ENCODE measurements at places on chromosomes 12 and 14.
A peak's percentile ranks its signal among the peaks of the same experiment; 100 is the strongest.

DNA sequence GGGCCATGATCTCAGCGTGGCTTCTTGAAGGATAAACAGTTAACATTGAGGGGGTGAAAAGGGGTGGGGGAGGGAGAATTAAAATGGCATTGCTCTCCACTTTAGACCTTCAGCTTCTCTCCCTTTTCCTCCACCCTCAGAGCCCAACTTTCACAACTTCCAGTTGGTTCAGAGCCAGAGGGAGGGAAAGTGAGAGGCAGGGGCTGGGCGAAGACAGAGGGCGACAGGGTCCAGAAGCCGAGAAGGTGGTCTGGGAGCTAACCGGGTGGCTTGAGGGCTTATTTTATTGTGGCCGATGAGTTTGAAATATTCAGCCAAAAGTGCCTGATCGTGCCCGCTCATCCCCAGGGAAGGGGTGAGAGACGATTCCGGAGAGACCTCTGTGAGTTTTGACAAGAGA, 4.1 kb downstream of the BMP4 start:
- peak overlapping the region; percentile 68 for H3K4me3 ChIP-seq
- no peak for DNase-seq
- H3K36me3 ChIP-seq, result peaks cover 9% of the 10 kb centered on the region
- H3K27ac ChIP-seq, result peak overlapping the region; percentile 57
- no peaks in the 10 kb centered on the region for H3K27me3 ChIP-seq

- H3K27ac ChIP-seq, result no peak overlapping the region
- no peaks in the 10 kb centered on the region for H3K27me3 ChIP-seq
- H3K4me3 ChIP-seq, result no peak overlapping the region
- H3K4me1 ChIP-seq, result no peaks in the 10 kb centered on the region
Measured at GRCh38 chr12:30764251-30764650, 9.5 kb upstream of the CAPRIN2 start.

- no peak overlapping the region for H3K4me3 ChIP-seq
- H3K27ac ChIP-seq, result no peak overlapping the region
- no peaks in the 10 kb centered on the region for H3K4me1 ChIP-seq
- no peak for DNase-seq
Measured at GRCh38 chr12:118350908-118351559, 21.7 kb downstream of the TAOK3 start.

DNA sequence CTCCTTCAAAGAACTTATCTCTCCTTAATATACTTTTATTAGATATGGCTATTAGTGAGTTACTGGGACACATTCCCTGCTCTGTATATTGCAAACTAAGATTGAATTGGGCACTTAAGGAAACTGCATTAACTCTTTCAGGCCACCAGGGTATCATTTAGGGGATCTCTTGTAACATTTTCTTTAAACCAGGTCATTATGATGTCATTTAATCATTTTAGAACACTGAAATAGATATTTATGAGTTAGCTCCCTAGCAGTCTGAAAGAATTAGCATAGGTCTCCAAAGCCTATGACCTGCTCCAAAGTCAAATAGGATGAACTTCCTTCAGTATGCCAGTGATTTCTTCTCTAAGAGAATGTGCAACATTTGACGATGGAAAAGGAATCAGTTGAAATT, 506.9 kb downstream of the FOXG1 start:
- H3K27ac ChIP-seq, result no peak overlapping the region
- no peak for DNase-seq
- no peak overlapping the region for H3K4me3 ChIP-seq

- H3K27me3 ChIP-seq, result peaks cover 34% of the 10 kb centered on the region
- H3K4me3 ChIP-seq, result no peak overlapping the region
- H3K27ac ChIP-seq, result no peak overlapping the region
- no peak for DNase-seq
- no peaks in the 10 kb centered on the region for H3K36me3 ChIP-seq
Measured at GRCh38 chr12:53094394-53094787, 3.1 kb upstream of the IGFBP6 start.

DNA sequence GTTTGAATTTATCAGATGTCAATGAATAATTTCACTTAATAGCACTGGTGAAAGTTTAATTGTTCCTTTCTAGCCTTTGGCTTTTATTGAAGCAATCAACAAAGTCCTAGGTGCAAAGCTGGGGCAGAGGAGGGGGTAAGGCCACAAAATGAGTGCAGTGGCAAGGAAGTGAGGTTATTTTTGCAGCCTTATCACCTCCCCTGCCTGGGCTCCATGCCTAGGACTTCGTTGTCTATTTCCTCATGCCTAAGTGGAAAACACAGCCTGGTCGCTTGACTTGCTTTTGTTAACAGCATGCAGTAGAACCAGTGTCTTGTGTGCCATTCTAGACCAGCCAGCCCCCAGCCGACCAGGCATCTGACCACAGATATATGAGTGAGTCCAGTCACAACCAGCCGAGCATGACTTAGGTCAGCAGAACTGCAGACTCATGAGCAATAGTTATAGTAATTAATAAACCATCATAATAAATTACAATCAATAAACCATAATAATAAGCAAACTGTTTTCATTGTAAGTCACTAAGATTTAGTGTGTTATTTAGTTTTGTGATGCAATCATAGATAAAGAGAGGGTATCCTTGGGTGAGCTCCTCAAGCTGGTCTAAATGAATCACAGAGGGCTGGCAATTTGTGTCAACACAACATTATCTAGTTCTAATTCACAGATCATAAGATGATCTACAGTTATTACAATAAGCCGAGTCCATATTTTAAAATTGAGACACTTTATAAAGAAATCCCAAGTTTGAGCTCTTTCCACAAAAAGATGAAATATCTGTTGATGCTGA, 156.8 kb downstream of the GLT1D1 start:
- H3K27me3 ChIP-seq, result no peaks in the 10 kb centered on the region
- no peak for DNase-seq
- H3K36me3 ChIP-seq, result no peaks in the 10 kb centered on the region

- no peak for DNase-seq
- no peaks in the 10 kb centered on the region for H3K4me1 ChIP-seq
- no peak overlapping the region for H3K4me3 ChIP-seq
- H3K36me3 ChIP-seq, result no peaks in the 10 kb centered on the region
- H3K27ac ChIP-seq, result no peak overlapping the region
Measured at GRCh38 chr14:79009286-79009685, 839.1 kb downstream of the NRXN3 start.

DNA sequence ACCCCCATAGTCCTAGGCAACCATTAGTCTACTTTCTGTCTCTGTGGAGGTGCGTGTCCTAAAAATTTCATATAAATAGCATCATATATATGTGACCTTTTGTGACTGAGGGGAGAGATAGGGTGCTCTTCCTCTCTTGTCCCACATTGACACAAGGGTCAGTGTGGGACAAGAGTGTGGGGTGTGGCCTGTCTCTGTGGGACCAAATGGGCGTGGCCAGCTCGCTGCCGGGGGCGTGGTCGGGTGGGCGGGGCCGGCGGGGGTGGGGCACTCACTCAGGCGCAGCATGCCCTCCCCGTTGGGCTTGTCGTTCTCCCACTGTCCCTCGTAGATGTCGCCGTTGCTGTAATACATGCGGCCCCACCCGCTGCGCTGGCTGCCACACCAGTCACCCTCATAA, 15.5 kb downstream of the MORN3 start:
- H3K4me1 ChIP-seq, result peaks cover 5% of the 10 kb centered on the region
- DNase-seq, result no peak
- no peak overlapping the region for H3K4me3 ChIP-seq
- peaks cover 2% of the 10 kb centered on the region for H3K36me3 ChIP-seq
- H3K27ac ChIP-seq, result no peak overlapping the region

DNA sequence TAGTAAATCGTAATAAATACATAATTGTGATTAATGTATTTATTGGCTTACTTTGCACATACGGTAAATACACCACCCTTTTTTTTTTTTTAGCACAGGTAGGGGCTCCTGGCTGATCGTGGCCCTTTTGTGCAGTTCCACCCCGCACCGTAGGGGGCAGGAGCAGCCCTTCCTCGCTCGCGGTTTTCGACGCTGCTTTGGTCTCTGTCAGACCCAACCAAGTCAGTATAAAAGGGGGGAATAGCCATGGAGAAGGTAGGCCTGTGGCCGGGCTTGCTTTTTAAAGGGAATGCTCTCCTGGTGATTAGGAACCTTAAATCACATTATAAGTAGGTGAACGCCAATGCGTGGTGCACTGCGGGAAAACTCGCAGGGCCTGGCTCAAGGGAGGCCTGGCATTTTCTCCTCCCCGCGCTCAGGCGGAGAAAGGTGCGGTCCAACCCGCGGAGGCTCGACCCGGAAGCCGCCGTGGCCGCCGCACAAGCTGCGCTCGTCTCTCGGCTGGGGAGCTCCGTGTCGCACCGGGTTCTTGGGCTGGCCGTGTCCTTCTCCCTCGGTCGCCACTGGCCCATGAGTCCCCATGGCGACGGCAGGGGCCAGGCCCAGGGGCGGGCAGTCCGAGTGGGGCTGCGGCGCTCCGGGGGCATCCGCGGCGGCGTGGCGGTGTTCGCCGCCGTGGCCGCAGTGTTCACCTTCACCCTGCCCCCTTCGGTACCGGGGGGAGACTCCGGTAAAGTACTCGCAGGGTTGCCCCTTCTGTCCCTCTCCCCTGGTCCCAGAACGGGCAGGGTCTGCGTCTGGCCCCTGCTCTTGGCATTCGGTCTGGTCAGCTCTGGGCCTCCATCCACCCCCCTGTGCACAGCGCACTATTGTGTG, at the start of gene TMEM260:
Gene TMEM260, plus strand, starts transcription at position 454 of the 876 bp plus-strand sequence. Its CDS starts 117 bp downstream, at position 571.
- H3K36me3 ChIP-seq, result no peaks in the 10 kb centered on the region
- peaks cover 3% of the 10 kb centered on the region for H3K4me1 ChIP-seq
- peak within 1 kb of the TSS; percentile 99 for H3K4me3 ChIP-seq
- no peaks in the 10 kb centered on the region for H3K27me3 ChIP-seq

GRCh38 chr12:31479516-31480210, 111.3 kb downstream of the DENND5B start:
- H3K4me1 ChIP-seq, result no peaks in the 10 kb centered on the region
- no peak for DNase-seq
- no peak overlapping the region for H3K4me3 ChIP-seq
- H3K27me3 ChIP-seq, result no peaks in the 10 kb centered on the region

DNA sequence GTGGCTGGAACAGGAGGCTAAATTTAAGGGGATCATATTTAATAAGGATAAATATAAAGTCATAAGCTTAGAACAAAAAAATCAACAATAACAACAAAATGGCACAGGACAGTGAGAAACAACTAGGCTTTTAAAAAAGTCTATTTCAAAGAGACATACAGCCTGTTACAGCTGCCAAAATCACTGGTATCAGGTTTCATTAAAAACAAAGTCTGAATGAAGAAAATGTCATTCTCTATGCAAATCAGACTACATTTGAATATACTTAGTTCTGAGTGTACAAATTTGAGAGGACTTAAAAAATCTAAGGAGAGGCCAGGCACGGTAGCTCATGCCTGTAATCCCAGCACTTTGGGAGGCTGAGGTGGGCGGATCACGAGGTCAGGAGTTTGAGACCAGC, 44.0 kb downstream of the TFCP2 start:
- H3K27ac ChIP-seq, result no peak overlapping the region
- peaks cover 12% of the 10 kb centered on the region for H3K36me3 ChIP-seq
- H3K27me3 ChIP-seq, result no peaks in the 10 kb centered on the region
- no peaks in the 10 kb centered on the region for H3K4me1 ChIP-seq
- H3K4me3 ChIP-seq, result no peak overlapping the region

- no peaks in the 10 kb centered on the region for H3K4me1 ChIP-seq
- H3K27me3 ChIP-seq, result no peaks in the 10 kb centered on the region
- H3K36me3 ChIP-seq, result peaks cover 89% of the 10 kb centered on the region
- no peak for DNase-seq
- H3K27ac ChIP-seq, result no peak overlapping the region
- no peak overlapping the region for H3K4me3 ChIP-seq
Measured at GRCh38 chr12:47789141-47789540, 16.1 kb downstream of the SLC48A1 start.

- H3K4me3 ChIP-seq, result no peak overlapping the region
- no peak overlapping the region for H3K27ac ChIP-seq
- H3K27me3 ChIP-seq, result no peaks in the 10 kb centered on the region
- H3K36me3 ChIP-seq, result no peaks in the 10 kb centered on the region
- no peak for DNase-seq
- H3K4me1 ChIP-seq, result no peaks in the 10 kb centered on the region
Measured at GRCh38 chr14:85159726-85160125, 370.2 kb upstream of the FLRT2 start.

DNA sequence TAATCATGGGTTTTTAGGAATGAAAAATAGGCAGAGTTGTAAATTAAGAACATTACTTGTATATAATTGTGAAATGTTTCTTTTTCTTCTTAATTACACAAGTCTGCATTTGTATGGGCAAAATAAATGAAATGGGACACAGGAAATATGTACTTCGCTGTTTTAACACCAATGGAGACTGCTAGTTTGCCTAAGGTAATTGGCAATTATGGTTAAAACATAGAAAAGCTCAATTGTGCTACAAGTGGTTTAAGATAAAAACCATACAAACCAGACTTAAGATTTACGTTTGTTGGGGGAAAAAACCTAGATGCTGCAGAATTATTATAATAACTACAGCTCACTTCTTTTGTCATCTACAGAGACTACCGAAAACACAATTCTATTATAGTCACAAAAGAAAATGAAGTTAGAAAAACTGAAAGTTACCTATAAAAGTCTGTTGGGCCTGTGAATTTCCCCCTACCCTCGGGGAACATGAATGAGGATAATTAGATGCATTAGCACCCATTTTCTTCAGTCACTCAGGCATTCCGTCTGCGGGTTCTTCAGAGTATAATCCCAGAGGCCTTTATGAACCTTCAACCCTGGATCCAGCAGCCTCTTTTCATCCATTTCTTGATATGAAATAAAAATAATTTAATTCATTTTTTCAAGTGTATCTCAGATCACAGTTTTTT, 37.2 kb downstream of the BTBD7 start:
- no peak for DNase-seq
- no peak overlapping the region for H3K4me3 ChIP-seq
- H3K27ac ChIP-seq, result no peak overlapping the region

DNA sequence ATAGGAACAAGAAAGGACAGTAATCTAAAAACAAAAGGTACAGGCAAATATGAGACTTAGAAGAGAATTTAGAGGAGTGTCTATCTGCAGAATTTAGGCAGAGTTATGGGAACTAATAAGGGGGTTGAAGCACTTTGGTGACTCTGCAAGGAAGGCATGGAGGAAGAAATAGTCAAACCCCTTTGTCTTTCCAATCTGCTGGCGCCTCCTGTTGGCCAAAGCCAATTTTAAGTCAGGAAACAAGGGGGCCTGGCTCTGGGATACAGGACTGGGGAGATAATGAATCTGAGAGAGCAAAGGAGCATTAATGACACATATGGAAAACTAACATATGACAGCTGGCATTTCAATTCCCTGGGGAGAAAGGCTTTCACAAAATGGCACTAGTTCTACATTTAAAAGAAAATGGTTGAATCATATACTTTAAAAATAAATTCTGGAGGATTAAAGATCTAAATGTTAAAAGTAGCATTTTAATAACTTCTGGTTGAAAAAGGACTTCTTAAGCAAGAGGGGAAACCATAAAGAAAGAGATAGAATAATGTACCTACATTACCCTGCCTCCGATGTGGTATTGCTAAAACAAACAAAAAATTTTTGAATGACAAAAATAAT, 48.5 kb upstream of the CSRP2 start:
- no peak overlapping the region for H3K27ac ChIP-seq
- H3K4me1 ChIP-seq, result no peaks in the 10 kb centered on the region
- no peaks in the 10 kb centered on the region for H3K36me3 ChIP-seq
- H3K27me3 ChIP-seq, result no peaks in the 10 kb centered on the region
- no peak overlapping the region for H3K4me3 ChIP-seq

GRCh38 chr14:102866982-102867761, 55.3 kb upstream of the AMN start:
- H3K27ac ChIP-seq, result no peak overlapping the region
- H3K36me3 ChIP-seq, result peaks cover 12% of the 10 kb centered on the region
- no peaks in the 10 kb centered on the region for H3K27me3 ChIP-seq
- DNase-seq, result no peak
- H3K4me1 ChIP-seq, result peaks cover 3% of the 10 kb centered on the region

GRCh38 chr14:83320837-83321236, 1787.2 kb upstream of the SEL1L start:
- H3K4me1 ChIP-seq, result no peaks in the 10 kb centered on the region
- no peaks in the 10 kb centered on the region for H3K27me3 ChIP-seq
- no peak overlapping the region for H3K4me3 ChIP-seq
- DNase-seq, result no peak
- no peaks in the 10 kb centered on the region for H3K36me3 ChIP-seq
- H3K27ac ChIP-seq, result no peak overlapping the region
